Stimulated activated CD8-positive, alpha-beta memory T cell treated with anti-CD3 and anti-CD28 coated beads, Interleukin-15, amount 100 ng/mL, for 48 hours (primary cell): ENCODE measurements at places on chromosomes 1 and 21.

GRCh38 chr21:37871121-37871862, 45.0 kb downstream of the KCNJ6 start:
- no peak for DNase-seq

DNA sequence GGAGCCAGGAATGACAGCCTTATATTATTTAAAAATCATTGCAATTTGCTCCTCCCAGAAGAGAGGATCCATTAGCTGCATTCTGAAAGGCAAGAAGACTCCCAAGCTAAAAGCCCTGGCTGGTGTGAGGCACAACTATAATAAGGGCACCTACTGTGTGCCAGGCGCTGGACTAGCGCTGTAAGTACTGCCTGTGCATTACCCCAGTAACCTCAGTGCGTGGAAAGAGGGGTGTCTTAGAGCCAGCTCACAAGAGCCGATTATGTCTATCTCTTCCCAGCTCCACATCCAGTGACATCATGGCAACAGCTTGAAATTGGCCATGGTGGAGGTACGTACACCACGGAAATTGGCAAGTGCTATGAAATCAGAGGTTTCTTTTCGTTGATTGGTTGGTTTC, 141.7 kb upstream of the IRF2BP2 start:
- DNase-seq, result no peak

DNA sequence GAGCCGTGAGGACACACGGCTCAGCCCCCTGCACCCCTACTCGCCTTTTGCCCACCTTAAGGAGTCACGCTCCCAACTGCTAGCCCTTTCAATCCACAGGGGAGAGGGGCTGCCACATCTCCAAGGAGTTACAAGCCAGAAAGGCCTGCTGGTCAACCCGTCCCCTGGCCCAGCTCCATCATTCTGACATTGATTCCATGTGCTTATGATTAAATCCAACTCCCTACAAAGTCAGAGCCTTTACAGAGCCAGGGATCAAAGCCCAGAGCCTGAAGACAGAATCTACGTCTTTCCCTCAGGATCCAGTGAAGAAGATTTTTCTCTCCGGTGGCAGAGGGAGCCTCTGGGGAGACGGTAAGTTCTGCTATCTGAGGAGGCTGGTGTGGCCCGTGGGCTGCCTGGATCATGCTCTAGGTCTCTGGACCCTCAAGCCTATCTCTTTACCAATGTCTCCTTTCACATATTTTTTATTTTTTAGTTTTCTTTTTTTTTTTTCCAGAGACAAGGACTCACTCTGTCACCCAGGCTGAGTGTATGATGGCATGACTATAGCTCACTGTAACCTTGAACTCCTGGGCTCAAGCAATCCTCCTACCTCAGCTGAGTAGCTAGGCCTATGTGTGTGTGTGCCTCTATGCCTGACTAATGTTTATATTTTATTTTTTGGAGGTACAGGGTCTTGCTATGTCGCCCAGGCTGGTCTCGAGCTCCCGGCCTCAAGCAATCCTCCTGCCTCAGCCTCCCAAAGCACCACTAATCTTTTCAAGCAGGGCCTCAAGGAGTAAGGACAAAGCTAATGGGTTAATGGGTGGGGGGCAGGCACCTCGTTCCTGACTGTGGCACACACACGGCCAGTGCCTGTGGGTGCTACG, 61.3 kb downstream of the SLC66A1 start:
- no peak for DNase-seq

GRCh38 chr1:242754125-242754524, 229.6 kb upstream of the PLD5 start:
- DNase-seq, result no peak

GRCh38 chr1:8011016-8011415, 15.1 kb downstream of the ERRFI1 start:
- no peak for DNase-seq

- no peak for DNase-seq
These were observed 32.6 kb downstream of the TRIT1 start for GRCh38 chr1:39850606-39851216.

DNA sequence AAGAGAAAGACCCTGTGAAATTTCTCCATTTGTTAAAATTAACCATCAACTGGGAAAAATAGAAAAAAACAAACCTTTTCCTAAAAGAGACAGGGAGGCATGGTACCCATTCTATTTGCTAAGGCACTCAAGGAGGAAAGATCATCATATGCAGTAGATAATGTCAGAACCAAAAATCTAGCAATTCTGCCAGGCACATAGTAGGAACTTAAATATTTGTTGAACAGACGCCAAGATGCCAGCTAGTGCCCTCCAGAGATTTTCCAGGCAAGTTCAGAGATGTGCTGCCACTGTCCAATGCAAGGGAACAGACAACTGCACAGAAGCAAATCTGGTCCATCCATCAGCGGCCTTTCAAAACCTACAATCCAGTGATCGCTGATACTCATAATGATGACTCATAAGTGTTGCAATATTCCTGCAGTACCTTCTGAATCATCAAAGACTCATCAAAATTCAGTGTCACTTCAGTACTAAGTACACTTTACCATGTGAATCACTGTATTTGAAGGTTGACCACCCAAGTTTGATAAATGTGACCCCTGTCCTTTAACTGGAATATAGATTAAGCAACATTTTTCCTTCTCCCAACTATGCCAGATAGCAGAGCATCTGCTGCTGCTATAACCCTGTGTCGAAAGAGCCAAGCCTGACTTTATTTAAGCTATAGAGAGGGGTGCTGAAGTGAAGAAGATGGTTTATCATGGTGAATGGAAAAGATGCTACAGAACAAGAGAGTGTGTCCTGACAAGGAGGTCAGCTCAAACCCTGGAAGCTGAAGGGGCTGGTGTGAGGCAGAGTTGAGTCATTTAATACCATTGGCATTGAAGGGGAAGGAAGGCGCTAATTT, 99.1 kb downstream of the MT1HL1 start:
- no peak for DNase-seq

DNA sequence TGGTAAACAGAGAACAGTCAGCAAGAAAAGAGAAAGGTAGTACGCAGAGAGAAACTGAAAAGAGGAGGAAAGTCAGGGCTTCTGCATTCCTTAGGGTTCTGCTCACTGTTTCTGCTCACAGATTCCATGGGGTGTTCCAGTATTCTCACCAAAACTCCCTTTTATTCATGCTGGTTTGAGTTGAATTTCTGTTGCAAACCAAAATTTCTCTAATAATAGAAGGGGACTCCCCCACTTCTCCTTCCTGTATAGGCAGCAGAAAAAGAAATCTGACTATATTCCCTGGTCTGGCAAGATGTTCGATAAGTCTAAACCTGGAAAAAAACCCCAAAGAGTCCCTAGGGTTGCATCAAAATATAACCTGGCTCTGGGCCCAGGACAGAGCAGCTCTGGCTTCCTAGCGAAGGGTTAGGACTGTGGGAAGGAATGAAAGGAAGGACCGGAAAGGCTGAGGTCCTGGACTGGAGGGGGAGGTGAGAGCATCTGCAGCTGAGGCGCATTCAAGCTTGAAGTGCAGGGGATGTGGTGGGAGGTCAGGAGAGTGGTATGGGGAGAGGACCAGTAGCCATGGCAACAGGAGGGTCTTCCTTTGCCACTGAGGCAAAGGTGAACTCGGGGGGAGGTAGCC, 18.8 kb upstream of the RGS16 start:
- no peak for DNase-seq

- no peak for DNase-seq
These were observed 27.3 kb downstream of the CDCP2 start for GRCh38 chr1:54125386-54126070.

GRCh38 chr1:18633422-18634155, 2.9 kb downstream of the PAX7 start:
- DNase-seq, result no peak

DNA sequence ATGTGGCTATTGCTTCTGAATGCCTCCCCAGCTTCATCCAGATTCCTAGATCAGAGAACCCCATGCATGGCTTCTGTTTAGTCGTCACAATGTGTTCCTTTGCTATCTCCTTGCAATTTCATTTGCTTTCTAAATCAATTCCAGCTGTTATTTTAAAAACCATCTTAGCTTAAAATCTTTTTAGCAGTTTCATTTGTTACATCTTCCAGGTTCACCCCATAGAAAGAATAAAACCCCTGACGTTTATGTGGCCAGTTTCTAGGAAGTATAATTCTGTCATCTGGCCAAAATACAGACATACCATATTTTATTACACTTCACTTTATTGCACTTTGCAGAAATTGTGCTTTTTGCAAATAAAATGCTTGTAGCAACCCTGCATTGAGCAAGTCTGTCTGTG, 278.4 kb downstream of the PTPRC start:
- DNase-seq, result no peak

DNA sequence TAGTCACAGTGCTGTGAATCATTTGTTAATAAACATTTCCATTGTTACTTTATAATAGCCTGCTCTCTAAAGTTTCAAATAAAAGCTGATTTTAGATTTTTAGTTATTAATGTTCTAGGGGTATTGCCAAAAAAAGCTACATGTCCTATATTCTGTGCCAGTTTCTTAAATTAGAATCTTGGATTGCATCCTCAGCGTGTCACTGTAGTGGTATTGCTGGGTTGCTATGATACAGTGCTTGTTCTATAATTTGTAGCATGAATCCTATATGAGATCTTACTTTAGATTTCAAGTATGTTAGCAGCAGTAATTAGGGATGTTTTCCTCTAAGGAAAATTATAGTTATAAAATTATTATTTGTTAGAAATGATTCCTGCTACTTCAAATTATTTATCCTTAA, 16.4 kb downstream of the PPP2R5A start:
- DNase-seq, result no peak

GRCh38 chr1:26540351-26540750, 10.8 kb downstream of the RPS6KA1 start:
- no peak for DNase-seq

- DNase-seq, result no peak
These were observed 7.9 kb upstream of the IBA57 start for GRCh38 chr1:228157729-228158126.

- no peak for DNase-seq
These were observed 8.9 kb upstream of the ITLN2 start for GRCh38 chr1:160963521-160963920.

DNA sequence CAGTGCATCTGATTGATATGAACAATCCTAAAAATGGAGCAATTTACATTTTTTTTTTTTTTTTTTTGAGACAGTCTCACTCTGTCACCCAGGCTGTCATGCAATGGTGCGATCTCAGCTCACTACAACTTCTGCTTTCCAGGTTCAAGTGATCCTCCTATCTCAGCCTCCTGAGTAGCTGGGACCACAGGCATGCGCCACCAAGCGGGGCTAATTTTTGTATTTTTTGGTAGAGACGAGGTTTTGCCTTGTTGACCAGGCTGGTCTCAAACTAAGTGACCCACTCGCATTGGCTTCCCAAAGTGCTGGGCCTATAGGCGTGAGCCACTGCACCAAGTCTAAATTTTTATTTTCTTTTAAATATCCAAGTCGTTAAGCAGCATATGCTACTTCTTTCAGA, 109.0 kb downstream of the FAF1 start:
- no peak for DNase-seq

DNA sequence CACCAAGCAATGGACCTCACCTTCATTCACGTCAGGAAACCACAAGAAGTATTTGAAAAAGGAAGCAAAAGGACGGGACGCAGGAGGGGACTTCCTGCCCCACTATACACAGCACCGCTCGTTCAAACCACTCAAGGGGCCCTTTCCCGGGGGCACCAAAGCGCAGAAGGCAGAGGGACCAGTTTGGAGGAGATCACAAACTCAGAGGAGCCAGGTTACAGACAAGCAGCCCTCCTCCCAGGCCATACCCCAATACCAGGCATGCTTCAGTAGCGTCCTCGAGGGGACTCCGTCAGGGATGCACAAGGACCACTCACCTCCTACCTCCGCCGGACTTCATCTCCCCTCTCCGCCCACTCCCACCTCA, 685 bp downstream of the CRTC2 start:
- no peak for DNase-seq

DNA sequence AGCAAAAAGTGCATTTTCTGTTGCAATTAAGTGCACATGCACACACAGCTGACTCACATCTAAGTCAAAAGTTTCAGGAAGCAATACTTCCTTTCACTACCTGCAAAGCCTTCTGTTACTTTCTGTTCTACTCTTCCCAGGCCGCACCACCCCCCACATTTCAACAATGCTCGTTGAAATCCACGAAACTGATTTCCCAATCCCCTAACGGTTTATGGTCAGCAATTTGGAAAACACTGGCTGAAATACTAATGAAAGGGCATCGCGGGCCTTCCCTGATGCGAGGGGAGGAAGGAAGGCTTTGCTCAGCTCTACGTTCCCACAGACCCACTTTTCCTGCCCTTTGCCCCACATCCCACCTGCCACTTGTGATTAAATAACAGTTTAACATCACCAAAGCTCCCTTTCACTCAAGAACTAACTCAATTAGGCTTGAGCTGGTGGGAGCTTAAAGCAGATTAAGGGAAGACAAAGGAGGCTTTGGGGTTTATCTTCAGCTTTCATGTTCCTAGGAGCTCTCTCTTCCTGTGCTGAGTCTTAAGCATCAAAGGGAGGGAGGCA, 243.2 kb upstream of the RAB4A start:
- DNase-seq, result no peak

DNA sequence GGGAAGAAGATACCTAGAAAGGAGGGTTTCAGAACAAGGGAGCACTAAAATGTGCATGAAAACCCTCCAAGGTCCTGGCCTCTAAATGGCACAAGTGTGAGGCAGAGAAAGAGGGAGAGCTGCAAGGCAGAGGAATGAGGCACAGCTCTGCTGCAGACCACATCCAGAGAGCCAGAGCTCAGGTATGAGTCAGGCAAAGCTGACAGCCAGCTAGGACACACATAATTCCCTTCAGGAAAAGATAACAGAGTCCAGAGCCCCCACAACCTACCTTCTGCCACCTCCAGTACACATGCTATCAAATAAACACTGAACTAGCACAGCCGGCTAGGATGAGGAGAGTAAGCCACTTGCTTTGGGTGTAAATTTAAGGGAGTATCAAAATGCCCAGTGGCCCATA, 62.2 kb downstream of the HSF2BP start:
- DNase-seq, result no peak

DNA sequence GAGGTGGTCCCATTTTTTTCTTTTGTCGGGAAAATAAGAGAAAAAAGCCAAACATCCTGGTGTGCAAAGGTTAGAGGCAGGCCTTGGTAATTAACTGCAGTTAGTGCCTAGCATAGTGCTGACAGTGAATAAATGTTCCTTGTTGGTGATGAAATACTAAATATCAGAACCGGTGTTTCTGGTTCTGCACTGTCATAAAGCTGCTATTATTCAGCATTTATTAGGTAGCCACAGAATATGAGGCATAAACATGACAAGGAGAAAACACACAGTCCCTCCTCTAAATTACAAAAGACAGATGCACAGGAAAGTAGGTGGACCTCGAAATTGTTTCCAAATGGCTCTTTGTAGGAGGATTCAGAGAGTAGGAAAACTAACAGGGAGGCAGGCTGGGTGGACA, 122.0 kb upstream of the ADGRL2 start:
- no peak for DNase-seq

- no peak for DNase-seq
These were observed 42.7 kb downstream of the DENND2C start for GRCh38 chr1:114627107-114627506.

- DNase-seq, result no peak
These were observed 168.6 kb downstream of the PRDM16 start for GRCh38 chr1:3237570-3237969.

DNA sequence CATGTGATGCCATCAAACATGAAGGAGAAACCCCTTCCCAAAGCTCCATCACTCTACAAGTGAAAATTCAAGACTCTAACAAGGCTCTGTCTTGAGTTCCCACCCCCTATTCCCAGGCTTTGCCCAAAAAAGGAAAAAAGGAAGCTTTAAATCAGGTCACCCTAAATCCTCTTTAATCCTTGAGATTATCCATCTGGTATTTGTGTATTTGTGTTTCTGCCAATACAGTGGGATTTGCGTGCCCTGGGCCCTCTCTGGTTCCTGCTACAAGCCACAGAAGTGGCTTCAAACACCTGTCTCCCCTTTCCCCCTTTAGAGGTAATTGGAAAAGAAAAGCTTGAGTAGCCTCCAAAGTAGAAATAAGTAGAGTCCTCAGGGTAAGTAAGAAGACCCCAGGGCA, 120.4 kb downstream of the EDEM3 start:
- no peak for DNase-seq
